ENCODE measurements at places on chromosomes 7 and 10.

DNA sequence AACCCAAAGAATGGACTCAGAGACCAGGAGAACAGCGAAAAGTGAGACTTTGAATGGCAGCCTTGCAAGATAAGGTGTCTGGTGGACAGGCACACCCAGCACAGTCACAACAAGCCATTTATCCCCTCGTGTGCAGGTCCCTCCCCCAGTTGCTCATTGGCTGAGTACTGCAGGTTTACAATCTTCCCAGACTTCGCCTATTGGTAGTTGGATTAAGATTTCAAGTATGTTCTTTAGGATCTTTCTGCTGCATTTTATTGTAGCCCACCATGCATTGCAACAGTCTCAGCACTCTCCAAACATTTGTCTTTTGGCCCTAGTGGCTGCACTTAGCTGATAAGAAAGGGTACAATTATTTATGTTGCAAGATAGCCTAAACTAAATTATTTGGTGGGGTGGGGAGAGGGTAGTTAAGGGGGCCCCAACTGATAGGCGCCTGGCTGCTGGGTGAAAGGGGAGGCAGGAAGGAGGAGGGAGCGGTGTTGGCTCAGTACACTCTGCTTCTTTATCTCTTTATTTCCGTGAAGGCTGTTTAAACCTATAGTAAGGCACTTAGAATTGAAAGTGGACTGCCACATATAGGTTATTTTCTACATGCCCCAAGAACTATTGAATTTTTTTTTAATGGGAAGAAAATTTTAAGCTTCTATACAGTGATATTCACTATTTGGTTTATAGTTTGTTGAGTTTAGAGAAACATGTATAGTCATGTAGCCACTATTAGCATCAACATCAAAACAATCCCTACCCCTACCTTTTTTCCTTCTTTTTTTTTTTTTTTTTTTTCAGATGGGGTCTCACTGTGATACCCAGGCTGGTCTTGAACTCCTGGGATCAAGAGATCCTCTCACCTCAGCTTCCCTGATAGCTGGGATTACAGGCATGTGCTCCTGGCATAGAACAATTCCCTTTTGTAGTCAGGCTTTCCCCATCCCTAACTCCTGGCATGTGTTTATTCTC, 54.2 kb downstream of the GUSB start:
- H3K4me1 ChIP-seq = peaks cover 35% of the 10 kb centered on the region
- DNase-seq = peak; percentile 88
- no peak overlapping the region for H3K4me3 ChIP-seq
- H3K27me3 ChIP-seq = no peaks in the 10 kb centered on the region
- H3K36me3 ChIP-seq = no peaks in the 10 kb centered on the region
- no peak overlapping the region for H3K27ac ChIP-seq

DNA sequence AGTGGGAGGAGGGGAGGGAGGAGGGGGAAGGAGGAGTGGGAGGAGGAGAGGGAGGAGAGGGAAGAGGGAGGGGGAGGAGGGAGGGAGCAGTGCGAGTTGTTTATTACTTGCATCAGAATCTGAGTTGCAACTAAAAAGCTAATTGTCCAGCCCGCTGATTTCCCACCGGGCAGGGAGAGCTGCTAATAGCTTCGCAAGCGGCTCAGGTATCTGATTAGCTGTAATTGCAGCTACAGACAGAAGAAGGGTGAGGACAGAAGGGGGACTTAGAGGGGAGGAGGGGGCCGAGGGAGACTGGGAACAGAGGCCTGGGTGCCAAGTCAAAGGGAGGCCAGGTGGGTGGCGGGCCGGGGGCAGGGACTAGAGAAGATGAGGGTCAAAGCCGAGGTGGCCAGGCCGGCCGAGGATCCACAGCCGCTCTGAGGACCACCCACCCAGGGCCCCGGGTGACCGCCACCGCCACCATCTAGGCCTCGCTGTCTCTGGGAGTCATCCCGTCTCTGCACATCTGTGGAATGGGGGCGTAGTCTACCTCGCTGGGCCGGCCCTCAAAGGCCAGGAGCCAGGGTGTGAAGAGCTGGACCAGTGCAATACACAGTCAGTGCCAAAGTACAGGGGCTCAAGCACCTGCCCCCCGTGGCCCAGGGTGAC, 54.2 kb downstream of the MICALL2 start:
- no peaks in the 10 kb centered on the region for H3K27me3 ChIP-seq
- H3K36me3 ChIP-seq = no peaks in the 10 kb centered on the region
- no peak overlapping the region for H3K4me3 ChIP-seq
- DNase-seq = no peak

- peaks cover 8% of the 10 kb centered on the region for H3K4me1 ChIP-seq
- no peaks in the 10 kb centered on the region for H3K27me3 ChIP-seq
- no peak overlapping the region for H3K27ac ChIP-seq
Measured at GRCh38 chr7:139111147-139111546, 1.6 kb upstream of the ZC3HAV1 start.

GRCh38 chr10:11993834-11994468, 48.7 kb downstream of the UPF2 start:
- H3K4me3 ChIP-seq = no peak overlapping the region
- peaks cover 4% of the 10 kb centered on the region for H3K36me3 ChIP-seq
- DNase-seq = no peak

DNA sequence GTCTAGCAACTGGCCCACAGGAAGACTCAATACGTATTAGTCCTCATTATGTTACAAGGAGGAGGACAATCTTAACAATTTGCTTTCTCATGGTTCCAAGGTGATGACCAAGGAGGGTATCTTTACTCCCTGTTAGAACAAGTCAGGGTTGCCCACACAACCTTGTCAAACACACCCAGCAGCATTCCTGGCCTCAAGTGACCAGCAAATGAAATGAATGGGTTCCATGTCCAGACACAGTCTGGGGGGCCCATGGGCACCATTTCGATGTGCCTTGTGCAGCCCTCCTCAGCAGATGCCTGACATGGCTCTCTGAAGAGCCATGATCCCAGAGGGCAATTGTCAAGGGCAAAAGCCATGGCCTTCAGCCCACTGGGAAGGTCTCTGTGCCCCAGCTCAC, 40.8 kb downstream of the ANXA8 start:
- no peak for DNase-seq
- no peaks in the 10 kb centered on the region for H3K36me3 ChIP-seq
- no peak overlapping the region for H3K4me3 ChIP-seq
- H3K27me3 ChIP-seq = no peaks in the 10 kb centered on the region
- peak overlapping the region; percentile 33 for H3K27ac ChIP-seq

GRCh38 chr10:637221-637620, 52.2 kb downstream of the DIP2C start:
- 0 out of 2 replicates have a peak, but pooled peaks cover under 1% of the 10 kb centered on the region for H3K4me1 ChIP-seq
- no peaks in the 10 kb centered on the region for H3K36me3 ChIP-seq
- H3K4me3 ChIP-seq = no peak overlapping the region
- no peaks in the 10 kb centered on the region for H3K27me3 ChIP-seq
- peak; percentile 16 for DNase-seq

DNA sequence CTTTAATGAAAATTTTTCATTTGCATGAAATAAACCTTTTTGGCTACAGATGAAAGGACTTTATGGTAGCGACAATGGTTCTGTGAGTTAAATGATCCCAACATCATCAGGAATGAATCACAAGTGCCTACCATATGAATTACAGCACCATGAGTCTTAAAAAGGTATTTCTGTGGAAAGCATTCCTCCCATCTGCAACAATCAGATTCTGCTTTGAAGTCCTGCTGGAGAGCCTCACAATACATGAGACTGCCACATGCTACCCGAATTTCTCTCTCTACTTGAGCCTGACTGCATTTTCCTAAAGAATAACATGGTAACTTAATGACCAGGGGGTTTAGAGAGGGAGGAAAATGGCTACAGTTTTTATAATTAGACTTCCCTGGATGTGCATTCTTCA, 190.3 kb downstream of the TWIST1 start:
- H3K36me3 ChIP-seq = no peaks in the 10 kb centered on the region
- no peak for DNase-seq
- H3K27ac ChIP-seq = no peak overlapping the region

DNA sequence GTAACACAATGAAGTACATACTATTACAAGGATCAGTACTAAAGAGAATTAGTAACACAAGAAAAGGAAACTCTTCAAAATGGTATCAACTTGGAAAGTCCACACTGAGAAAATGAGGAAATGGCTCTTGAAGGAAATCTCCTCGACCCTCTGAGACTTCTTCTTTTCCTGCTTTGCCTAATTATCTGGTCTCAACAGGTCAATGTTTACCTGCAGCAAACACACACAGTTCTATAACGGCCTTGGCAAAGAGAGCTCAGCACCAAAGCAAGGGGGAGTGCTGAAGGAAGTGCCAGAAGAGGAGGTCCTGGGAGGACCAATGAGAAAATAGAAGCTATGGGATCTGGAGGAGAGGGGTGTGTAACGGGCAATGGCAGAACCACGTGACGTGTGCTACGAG, 21.9 kb downstream of the CHCHD3 start:
- no peaks in the 10 kb centered on the region for H3K4me1 ChIP-seq
- no peaks in the 10 kb centered on the region for H3K27me3 ChIP-seq
- DNase-seq = no peak
- H3K27ac ChIP-seq = no peak overlapping the region

GRCh38 chr7:70360557-70360956, 762.3 kb downstream of the AUTS2 start:
- no peak for DNase-seq
- H3K4me3 ChIP-seq = no peak overlapping the region
- H3K36me3 ChIP-seq = no peaks in the 10 kb centered on the region

- H3K4me1 ChIP-seq = no peaks in the 10 kb centered on the region
- no peaks in the 10 kb centered on the region for H3K27me3 ChIP-seq
- H3K36me3 ChIP-seq = no peaks in the 10 kb centered on the region
- no peak overlapping the region for H3K4me3 ChIP-seq
- DNase-seq = no peak
Measured at GRCh38 chr10:8229153-8229552, 174.7 kb downstream of the GATA3 start.

GRCh38 chr7:143456992-143457793, 13.9 kb downstream of the TAS2R60 start:
- H3K27ac ChIP-seq = no peak overlapping the region
- no peaks in the 10 kb centered on the region for H3K27me3 ChIP-seq
- no peaks in the 10 kb centered on the region for H3K36me3 ChIP-seq
- DNase-seq = no peak
- H3K4me1 ChIP-seq = 0 out of 2 replicates have a peak, but pooled peaks cover 9% of the 10 kb centered on the region

- DNase-seq = no peak
- H3K36me3 ChIP-seq = no peaks in the 10 kb centered on the region
- H3K27ac ChIP-seq = no peak overlapping the region
- no peaks in the 10 kb centered on the region for H3K4me1 ChIP-seq
Measured at GRCh38 chr10:94155722-94156271, 162.1 kb downstream of the PLCE1 start.

DNA sequence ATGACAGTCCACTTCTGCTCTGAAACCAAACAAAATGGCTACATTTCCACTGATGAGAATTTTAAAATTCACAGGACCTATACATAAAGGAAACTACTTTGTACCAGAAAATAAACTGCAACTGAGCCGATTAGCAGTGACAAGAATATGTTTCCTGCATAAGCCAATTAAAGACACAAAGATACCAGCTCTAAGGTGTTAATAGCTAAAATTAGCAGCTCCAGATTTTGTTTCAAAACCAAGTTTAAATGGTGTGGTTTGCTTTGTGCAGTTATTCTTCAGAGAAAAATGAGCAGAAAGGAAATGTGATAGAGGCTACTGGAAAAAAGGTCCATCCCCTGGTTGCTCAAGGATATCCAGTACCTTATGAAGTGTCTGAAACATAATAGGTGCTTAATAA, 123.2 kb downstream of the ANK3 start:
- no peaks in the 10 kb centered on the region for H3K36me3 ChIP-seq
- DNase-seq = no peak
- no peak overlapping the region for H3K27ac ChIP-seq
- no peaks in the 10 kb centered on the region for H3K4me1 ChIP-seq
- no peak overlapping the region for H3K4me3 ChIP-seq
- H3K27me3 ChIP-seq = no peaks in the 10 kb centered on the region

DNA sequence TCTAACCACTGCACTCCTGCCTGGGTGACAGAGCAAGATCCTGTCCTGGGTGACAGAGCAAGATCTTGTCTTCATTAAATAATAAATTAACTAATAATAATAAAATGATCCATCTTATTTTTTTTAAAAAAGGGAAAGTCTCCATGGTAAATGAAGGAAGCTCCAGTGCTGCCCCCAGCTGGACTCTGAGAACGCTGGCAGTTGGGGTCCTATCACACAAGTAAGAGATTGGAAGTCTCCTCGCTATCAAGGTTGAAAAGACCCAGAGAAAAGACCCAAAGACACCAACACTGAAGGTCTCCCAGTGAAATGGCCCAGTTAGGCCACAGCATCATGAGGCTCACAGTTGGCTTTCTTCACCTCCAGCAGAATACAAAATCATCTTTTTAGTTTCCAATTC, 13.8 kb upstream of the C10orf67 start:
- no peak overlapping the region for H3K27ac ChIP-seq
- H3K36me3 ChIP-seq = no peaks in the 10 kb centered on the region
- no peaks in the 10 kb centered on the region for H3K4me1 ChIP-seq
- no peaks in the 10 kb centered on the region for H3K27me3 ChIP-seq

GRCh38 chr10:70575874-70576802, 26.4 kb downstream of the PRF1 start:
- no peaks in the 10 kb centered on the region for H3K27me3 ChIP-seq
- no peak overlapping the region for H3K27ac ChIP-seq
- peak; percentile 40 for DNase-seq
- H3K4me3 ChIP-seq = no peak overlapping the region
- H3K36me3 ChIP-seq = no peaks in the 10 kb centered on the region

DNA sequence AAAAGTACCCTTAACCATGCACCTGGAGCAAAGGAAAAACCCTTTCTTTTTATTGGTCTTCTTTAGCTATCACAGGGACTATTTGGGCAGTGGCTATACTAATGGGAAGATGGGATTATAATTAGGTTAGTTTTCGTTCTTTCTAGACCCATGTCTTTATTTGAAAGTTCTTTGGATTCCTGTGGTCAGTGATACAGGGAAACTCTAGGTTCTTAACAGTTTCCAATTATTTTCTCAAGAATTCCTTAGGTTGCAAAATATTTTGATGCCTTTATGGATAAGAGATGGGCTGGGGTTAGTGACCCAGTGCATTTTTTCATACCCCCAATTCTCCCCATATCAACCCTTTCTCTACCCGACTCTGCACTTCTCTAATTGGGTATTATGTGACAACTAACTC, 49.0 kb downstream of the ADD3 start:
- H3K36me3 ChIP-seq = no peaks in the 10 kb centered on the region
- no peak overlapping the region for H3K27ac ChIP-seq
- no peak for DNase-seq
- H3K4me3 ChIP-seq = no peak overlapping the region
- H3K27me3 ChIP-seq = no peaks in the 10 kb centered on the region
- peaks cover 5% of the 10 kb centered on the region for H3K4me1 ChIP-seq
